ENCODE measurements at places on chromosomes 13 and 19. TPM values are rescaled to one million over a fixed set of nuclear protein-coding genes. Genes with fewer than 3 reads are reported as not detected.

DNA sequence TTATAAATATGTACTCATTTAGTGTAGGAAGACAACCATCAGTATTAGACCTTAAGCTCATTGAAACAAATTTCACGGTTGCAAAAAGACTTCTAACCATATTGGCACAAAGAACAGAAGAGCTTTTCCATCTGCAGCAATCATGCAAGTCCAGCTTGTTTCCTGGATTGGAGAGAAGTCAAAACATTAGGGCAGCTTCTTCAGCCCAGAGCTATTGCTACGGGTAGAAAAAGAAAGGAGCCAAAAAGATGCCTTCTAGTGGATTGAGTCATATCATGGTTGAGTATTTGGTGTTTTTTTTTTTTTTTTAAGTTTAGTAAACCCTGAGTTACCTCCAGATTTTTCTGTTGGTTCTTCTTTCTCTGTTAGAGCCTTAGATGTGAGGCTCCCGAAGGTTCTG lies 99.8 kb downstream of the WDFY2 start:
- peak; percentile 78 for DNase-seq

GRCh38 chr13:25400925-25401324 lies 29.2 kb downstream of the ATP8A2 start:
- no peak for DNase-seq

- no peak for DNase-seq
Measured at GRCh38 chr13:50001287-50001686, 4.4 kb downstream of the TRIM13 start.

ZNF625 gene
- 7.9 TPM for total RNA-seq

GRCh38 chr19:46115396-46116106 lies 8.9 kb downstream of the IGFL3 start:
- peak; percentile 89 for DNase-seq

Measured in RPMI7951 (cell line).